ENCODE measurements at places on chromosomes 7 and 10.

- no peak for DNase-seq
Measured at GRCh38 chr7:104818961-104819880, 194.8 kb upstream of the KMT2E start.

- DNase-seq = no peak
Measured at GRCh38 chr10:11004144-11005077, 13.3 kb upstream of the CELF2 start.

DNA sequence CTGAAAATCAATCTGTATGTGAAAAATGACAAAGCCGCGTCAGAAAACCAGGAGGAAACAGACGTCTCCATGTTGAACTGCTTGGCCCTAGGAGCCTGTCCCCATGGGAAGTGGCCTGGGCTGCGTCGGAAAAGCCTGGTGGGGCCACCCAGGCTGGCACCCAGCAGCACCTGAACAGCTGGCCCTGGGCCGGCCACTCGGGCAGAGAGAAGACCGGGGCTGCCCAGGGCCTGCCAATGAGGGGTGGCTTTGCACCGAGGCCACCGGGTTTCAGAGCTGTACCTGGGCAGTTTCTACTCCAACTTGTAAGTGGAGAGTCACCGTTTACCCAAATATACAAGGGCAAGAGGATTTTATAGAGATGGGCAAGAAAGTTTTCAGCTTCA, 1.1 kb upstream of the FUOM start:
- no peak for DNase-seq

DNA sequence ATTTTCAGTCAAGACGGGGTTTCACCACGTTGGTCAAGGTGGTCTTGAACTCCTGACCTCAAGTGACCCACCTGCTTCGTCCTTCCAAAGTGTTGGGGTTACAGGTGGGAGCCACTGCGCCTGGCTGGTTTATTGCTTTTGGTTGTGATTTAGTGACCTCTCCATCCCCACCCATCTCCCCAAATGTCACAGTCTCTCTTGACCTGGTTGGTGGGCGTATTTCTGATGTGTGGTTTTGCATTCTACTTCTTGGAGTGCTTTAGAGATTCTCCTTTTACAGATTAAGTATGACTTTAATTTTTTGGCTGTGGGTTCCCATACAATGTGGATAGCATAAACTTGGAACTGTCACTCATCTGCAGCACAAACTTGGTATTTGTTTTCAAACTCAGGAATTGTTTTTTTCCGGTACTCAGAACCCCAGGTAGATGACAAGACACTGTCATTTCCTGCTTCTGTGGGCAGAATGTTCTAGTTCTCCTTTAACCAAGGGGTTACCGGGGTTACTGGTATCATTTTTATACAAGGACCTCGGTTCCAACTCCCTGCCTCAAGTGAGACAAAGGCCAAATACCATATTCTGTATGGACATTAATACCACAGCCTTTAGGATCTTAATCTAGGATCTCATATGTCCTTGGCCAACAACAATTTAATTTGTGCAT, 50.5 kb downstream of the MRC1 start:
- peak; percentile 3 for DNase-seq

DNA sequence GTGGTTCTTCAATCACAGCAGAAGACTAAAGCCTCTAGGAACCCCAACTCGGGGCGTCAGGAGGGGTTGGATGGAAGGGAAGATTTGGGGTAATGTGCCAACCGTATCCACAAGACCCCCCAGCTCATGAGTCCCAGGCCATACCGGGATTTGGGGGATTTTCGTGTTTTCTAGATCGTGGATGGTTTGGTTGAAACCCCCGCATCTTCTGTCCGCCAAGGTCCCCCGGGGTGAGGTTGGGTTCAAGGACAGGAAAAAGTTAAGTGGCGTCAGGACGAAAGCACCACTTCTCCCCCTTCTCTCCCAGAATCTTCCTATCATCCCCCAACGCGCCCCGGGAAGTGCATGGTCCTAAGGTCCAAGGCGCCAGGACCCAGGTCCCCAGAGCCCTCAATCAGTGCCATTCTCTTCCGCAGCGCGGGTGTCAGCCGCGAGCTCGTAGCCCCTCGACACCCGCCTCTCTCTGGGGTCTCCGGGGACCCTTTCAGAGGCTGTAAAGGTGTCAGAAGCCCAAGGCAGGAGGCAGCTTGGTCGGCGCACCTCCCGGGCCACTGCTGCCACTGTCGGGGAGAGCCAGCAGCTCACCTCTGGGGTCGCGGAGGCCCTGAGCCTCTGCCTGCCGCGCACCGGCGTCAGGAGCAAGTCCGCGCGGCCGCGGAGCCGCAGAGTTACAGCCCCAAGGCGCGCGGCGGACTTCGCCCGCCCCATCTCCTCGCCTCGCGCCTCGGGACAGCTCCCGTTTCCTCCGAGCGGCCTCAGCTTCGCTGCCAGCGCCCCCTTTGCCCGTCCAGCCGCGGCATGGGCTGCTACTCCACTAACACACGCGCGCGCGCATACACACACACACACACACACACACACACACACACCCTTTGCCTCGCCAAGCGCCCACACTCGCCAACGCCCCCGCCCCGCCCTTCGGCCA, 1.5 kb downstream of the MKX start:
- no peak for DNase-seq

- no peak for DNase-seq
Measured at GRCh38 chr10:114709984-114710383, 51.9 kb upstream of the ABLIM1 start.

GRCh38 chr10:49023752-49024151, 84.1 kb upstream of the LRRC18 start:
- no peak for DNase-seq

GRCh38 chr7:39952374-39952773, 2.3 kb downstream of the CDK13 start:
- no peak for DNase-seq

GRCh38 chr7:50957431-50957830, 174.7 kb upstream of the GRB10 start:
- no peak for DNase-seq

- DNase-seq = no peak
Measured at GRCh38 chr7:141114029-141114664, 40.3 kb downstream of the TMEM178B start.

- DNase-seq = no peak
Measured at GRCh38 chr10:123560301-123561140, 105.6 kb upstream of the GPR26 start.

DNA sequence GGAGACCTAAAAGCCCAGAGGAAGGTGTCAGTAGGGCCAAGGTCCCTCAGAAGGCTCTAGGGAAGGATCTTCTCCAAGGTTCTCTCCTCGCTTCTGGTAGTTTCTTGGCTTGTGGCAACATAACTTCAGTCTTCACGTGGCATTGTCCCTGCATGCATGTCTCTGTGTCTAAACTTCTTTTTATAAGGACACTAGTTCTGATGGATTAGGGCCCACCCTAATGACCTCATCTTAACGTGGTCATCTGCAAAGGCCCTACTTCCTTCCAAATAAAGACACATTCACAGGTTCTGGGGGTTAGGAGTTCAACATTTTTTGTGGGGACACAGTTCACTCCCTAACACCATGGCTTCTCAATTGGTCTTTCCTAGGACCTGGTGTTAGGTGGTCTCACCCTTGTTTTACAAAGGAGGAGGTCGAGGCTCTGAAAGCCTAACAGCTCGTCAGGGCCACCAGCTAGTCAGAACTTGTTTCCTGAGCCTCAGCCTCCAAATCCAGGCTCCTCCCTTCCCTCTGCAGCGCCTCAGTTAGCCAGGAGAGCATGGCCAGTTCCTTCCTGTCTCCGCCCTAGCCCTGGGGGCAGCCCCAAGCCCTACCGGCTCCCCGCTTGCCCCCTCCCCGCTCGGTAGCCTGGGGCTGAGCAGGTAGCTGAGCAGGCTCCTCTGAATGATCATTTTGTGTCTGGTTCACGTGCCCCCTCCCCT, 109.7 kb upstream of the PPIF start:
- DNase-seq = no peak

DNA sequence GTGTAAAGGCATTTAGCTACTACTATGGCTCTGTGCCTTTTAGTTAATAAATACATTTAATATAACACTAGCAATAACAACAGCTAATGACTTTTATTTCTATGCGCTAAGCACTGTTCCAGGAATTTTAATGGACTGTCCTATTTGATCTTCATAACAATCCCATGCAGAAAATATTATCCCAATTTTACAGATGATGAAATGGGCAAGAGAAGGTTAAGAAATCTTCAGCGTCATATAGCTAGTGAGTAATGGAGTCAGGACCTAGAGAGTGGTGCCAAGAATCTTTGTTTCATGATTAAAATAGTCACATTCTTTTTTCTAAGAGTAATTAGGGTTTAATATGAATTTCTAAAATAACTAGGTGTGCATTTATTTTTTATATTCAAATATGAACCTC, 32.4 kb downstream of the ACTA2 start:
- no peak for DNase-seq

DNA sequence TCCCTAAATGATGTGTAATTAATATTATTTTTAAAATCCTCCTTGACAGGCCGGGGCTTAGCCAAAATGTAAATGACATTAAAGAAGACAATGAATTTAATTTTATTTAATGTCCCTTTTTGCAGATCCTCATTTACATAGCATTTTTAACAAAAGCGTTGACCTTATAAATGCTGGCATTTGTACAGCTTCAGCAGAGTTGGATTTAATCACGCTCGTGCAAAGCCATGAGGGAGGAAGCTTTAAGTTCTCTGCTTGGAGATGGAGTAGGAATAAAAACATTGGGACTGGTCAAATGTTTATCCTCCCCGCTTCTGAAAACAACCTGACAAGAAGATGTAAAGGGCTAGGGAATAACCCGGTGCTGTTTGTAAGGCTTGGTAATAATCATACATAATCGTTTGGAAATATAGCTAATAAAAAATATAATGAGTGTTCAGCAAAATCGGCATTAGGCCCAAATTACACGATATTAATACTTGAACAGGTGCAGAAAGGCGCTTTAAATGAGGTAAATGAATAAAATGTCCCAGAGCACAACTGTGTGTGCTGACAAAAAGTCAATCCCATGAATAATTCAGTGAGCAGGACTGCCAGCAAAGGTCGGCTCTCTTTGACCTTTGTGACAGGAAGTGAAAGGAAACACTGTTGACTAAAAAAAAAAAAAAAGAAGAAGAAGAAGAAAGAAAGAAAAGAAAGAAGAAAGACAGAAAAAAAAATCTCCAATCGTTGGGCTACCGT, 11.5 kb downstream of the EBF3 start:
- DNase-seq = no peak

All from CD4-positive, alpha-beta T cell treated with Interleukin-6 at 100 ng/mL for 8 hours (primary cell).